ENCODE measurements at places on chromosomes 4 and X.

- DNase-seq, result peak; percentile 3
Observed at GRCh38 chrX:86806786-86807185, 658.5 kb downstream of the DACH2 start.

DNA sequence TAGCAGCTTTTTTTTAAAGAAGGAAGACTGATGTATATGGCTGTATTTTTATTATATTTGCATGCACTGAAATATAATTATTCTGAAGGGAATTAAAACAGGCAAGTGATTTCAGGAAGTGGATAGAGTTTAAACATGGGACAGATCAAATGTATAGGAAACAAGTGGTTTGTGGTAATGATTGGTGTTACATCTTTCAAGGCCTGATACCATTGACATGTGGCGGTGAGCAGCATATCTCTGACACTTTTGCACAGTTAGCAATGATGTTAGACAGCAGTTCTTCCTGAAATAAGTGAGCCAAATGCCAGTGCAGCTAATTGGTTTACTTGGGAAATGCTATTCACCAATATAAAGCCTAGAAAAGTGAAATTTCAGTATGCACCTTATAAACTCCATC lies 272.1 kb downstream of the RPA4 start:
- no peak for DNase-seq

GRCh38 chrX:46601283-46601682 lies 27.7 kb downstream of the CHST7 start:
- no peak for DNase-seq

GRCh38 chrX:152177497-152178269 lies 39.3 kb upstream of the MAGEA10 start:
- no peak for DNase-seq
